Tongue (tissue), 3 donors: ENCODE measurements at places on chromosomes 7 and 10.

DNA sequence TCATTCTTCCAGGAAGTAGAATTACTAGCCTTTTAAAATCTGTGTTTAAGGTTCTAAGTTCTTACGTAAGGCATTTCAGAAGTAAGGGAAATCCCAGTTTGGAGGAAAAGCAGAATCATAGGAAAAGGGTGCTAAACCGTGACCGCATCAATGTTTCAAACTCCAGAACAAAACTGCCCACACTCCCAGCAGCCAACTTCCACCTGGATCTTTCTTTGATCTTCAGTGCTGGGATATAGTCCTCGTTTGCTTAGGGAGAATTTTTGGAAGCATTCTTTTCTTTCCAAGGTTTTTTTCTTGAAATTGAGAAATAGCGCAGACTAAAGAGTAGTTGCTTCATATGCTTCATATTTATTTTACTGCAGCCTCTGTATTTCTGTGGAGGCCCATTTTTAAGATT, 8.9 kb downstream of the PROSER2 start:
- no peak for DNase-seq

GRCh38 chr7:28778786-28779185, 179.3 kb downstream of the TRIL start:
- DNase-seq, result no peak

- DNase-seq, result no peak
These were observed 47.4 kb upstream of the USP6NL start for GRCh38 chr10:11658801-11659368.

GRCh38 chr10:35890676-35891495, 248.8 kb upstream of the FZD8 start:
- no peak for DNase-seq

GRCh38 chr10:28331841-28332240, 29.0 kb upstream of the MPP7 start:
- DNase-seq, result peak; percentile 44

- DNase-seq, result no peak
These were observed 2.5 kb upstream of the DDX56 start for GRCh38 chr7:44576228-44576627.
